ENCODE measurements at places on chromosomes 11 and 22. TPM values are rescaled to one million over a fixed set of nuclear protein-coding genes. Genes with fewer than 3 reads are reported as not detected.

The RFPL3 gene
- not detected for polyA plus RNA-seq

DNA sequence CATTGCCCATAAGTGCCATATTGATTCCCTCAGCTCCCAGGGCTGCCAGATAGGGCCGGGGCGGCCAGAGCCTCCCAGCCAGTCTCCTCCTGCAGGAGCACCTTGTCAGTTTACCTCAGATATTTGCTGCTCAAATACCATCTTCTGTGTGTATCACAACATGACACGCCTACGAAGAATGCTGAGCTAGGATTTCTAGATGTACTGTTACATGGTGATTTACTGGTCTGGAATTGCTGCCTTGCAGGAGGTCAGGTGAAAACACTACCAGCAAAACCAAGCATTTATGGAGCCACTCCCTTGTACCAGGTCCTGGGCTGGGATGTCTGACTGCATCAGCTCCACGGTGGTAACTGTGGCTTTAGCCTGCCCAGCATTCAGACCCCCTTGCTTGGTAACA, 11.8 kb downstream of the MICAL3 start:
- DNase-seq: no peak

DNA sequence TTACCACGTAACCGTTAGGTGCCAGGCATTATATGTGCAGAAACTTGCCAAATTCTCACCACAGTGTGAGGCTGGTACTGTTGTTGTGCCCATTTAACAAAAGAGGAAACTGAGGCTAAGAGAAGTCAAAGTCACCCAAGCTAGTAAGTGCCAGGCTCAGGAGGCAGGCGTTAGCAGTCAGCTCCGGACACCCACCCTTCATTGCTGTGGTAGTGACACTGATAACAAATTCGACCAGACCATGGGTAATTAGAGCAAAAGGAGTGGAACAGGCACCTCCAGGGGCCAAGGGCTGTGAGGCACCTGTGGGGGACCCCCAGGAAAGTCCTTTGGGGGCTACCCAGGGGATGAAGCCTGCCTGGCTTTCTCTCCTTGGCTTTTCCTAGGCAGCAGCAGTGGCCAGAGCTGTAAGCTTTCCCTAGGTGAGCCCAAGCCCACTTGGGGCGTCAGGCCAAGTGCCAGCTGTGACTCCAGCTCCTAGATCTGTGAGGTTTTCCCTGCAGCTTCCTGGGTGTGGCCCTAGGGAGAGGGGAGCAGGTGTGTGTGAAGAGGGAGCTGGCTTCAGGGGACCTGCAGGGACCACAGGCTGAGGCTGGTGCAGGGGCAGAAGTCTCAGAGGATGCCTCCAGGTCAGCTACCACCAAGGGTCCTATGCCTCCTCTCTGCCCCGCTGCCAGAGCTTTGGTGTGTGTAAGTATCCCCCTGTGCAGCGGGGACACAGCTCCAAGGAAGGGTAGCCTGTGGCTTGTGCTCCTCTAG, 19.7 kb upstream of the ALX4 start:
- DNase-seq: no peak

DNA sequence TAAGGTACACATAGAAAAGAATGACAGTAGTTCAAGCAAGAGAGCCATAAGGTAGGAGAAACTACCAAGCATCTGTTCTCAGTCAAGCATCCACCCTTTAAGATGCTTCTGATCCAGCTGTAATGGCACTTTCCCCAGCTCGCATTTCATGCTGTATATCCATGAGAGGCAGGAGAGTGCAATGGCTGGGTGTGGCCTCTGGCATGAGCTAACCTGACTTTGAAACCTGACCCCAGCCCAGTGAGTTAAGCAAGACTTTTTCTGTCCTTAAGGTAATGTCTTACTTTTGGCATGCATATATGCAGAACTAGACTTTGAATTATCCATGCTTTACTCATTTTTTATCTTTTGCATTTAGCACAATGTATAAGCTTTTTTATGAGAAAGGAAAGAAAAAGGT, 79.8 kb upstream of the CNTN5 start:
- no peak for DNase-seq

GRCh38 chr11:13503393-13503792, 7.6 kb upstream of the PTH start:
- no peak for DNase-seq

GRCh38 chr11:77726524-77726923, 88.9 kb upstream of the CLNS1A start:
- DNase-seq: no peak

- peak; percentile 39 for DNase-seq
These were observed 308.7 kb downstream of the DDX10 start for GRCh38 chr11:108973402-108974162.

DNA sequence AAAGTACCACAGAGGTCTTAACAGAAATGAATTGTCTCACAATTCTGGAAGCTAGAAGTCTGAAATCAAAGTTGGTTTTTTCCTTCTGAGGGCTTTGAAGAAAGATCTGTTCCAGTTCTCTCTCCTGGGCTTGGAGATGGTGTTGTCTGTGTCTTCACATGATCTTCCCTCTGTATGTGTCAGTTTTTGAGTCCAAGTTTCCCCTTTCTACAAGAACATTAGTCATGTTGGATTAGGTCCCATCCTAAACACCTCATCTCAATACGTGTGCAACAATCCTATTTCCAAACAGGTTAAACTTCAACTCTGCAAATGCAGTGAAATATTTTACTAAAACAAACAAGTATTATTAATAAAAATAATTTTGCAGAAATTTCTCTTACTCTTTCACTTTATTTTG, 3.1 kb upstream of the PTS start:
- no peak for DNase-seq

DNA sequence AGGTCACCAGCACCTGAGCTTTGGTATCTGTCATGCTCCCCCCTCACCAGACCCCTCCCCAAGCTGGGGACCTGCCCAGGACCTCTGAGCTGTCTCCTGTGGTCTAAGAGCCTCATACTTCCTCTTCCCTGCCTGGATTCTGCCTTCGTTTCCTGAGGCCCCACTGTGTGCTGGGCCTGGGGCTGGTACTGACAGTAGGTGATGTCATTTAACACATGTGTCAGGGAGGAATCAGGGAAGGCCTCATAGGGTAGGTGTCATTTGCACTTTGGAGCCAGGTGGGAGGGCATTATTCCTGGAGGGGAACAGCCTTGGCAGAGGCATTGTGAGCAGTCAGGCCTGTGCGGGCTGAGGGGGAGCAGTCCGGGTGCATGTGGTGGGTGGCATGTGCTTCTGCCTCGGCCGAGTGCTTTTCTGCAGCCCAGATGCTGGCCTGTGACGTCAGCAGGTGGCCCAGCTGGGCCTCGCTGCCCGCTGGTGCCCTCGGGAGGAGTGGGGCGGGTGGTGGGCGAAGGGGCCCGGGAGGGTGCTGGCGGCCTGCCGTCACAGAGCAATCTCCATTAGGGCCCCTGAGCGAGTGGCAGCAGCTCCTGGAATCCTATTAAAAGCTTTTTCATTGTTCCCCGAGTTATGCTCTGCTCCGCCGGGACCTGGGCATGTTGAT, 9.1 kb downstream of the FLRT1 start:
- DNase-seq: no peak

The ACTN3 gene
- polyA plus RNA-seq: 0.11 TPM

The BANF1 gene
- polyA plus RNA-seq: 227 TPM

DNA sequence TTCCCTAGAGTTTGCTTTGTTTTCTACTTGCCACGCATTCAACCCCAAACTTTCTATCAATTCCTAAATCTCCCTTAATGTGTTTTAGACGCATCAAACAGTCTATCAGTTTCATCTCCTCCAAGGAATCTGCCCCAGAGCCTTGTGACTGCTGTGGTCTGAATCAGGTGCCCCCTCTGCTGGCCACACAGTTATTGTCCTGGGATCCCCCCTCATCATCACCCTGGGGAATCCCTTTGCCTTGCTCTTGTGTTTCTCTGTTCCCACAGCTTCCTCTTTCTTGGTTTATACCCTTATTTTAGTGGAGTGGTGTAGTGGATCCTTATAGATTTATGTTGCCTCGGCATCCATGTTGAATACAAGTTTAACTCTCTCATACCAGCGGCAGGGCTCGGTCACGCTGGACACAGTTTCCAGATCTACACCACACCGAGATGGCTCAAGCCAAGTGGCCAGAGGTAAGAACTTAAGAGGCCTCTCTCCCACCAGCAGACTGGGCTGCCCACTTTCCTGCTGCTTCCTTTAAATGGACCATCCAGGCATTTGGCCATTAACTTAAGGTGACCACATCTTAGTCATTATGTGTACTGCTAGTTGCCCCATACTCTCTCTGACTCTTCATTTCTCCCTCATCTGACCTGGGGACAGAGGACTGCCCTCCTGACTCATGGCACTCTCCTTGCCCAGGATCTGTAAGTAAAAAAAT, 8.2 kb downstream of the UPB1 start:
- DNase-seq: no peak

The SEPTIN3 gene
- polyA plus RNA-seq: 0.22 TPM

- DNase-seq: no peak
These were observed 174.2 kb downstream of the ETS1 start for GRCh38 chr11:128412847-128413791.

DNA sequence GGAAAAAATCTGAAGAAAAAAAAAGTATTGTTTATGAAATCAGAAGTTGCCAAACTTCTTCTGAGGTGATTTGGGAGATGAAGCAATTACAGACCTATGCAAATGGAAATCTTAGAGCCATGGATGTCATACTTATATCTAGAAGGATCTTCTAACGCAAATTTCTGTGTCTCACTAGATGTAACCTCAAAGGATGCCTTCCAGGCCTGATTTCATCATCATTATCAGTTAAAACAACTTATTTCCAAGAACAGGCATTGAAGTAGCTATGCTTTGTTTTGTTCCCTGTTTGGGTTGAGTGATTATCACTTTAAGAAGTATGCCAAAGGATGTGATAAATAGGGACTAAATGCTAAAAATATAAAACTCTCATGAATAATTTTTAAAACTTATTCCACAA, 43.9 kb upstream of the ANGPTL5 start:
- DNase-seq: no peak

DNA sequence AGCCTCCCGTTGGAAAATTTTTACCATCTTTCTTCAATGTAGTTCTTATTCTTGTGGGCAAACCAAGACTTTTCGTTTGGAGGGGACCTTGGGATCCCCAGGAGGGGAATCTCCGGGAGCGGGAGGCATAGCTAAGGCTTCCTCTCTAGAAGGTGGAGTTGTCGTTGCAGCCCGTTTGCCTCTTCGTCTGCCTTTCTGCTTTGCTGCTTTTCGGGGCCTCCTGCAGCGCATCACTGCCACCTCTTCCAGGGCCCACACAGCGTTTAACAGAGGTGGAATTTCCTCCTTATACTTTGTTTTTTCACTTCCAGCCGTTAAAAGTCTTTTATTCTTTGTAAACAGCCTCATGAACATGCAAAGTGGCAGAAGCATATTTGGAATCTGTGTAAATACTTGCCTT, 3.5 kb upstream of the IFITM3 start:
- DNase-seq: no peak

DNA sequence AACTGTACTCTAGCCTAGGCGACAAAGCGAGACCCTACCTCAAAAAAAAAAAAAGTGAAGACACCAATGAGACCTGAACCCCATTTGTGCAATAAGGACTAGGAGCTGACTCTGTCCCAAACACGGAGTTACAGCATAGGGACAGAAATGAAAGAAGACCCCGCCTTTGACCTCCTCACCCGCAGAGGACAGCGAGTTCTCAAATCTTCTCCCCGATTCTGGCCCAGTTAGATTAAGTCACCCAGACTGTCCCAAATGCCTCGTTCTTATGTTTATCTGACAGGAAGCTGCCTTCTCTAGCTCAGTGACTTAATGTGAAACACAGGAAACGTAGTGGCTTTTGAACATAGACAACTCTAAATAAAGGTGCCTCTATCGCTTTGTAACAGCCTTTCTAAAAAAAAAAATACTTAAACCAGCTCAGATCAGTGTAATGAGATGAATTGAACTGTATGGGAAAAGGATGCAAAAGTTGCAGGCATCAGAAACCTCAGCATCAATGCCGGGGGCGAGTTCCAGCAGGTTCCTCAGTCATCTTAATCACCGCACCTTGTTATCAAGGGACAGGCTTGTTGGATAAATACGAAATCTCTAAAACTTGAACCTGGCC, 10.6 kb downstream of the MYH9 start:
- DNase-seq: no peak

GRCh38 chr11:60863550-60864521, 3.5 kb upstream of the ZP1 start:
- no peak for DNase-seq

GRCh38 chr11:129223701-129224149, 31.6 kb upstream of the ARHGAP32 start:
- DNase-seq: no peak

- DNase-seq: no peak
These were observed 17.0 kb upstream of the GLYATL1B start for GRCh38 chr11:59069087-59069486.

DNA sequence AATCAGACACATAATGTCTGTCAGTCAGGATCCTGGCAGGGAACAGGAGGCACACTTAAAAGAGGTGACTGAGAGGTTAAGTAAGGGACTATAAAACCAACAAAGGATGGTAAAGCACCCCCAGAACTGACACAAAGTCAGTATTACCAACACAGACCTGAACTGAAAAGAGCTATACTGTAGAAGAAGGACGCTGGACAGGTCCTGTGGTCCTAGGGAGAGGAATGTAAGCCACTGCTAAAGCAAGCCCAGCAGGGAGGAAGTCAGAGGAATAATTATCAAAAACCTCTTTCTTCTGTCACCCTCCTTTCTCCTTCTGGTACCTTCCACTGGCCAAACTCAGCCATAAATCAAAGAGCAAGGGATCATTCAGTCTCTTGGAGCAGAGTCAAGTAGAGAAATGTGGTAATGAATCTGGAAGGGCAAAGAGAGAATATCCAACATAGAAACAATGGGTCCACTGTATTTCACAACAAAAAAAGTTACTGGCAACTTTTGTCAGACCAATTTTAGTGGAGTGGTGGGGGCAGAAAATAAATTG, 33.4 kb upstream of the ANGPTL5 start:
- DNase-seq: no peak

The CLDN5 gene
- polyA plus RNA-seq: 0.05 TPM

The WNT7B gene
- polyA plus RNA-seq: 0.56 TPM

- DNase-seq: no peak
These were observed 320.7 kb downstream of the LARGE1 start for GRCh38 chr22:33599596-33599995.

The MAJIN gene
- polyA plus RNA-seq: not detected

The PRODH gene
- not detected for polyA plus RNA-seq

- no peak for DNase-seq
These were observed 4.6 kb upstream of the CABP7 start for GRCh38 chr22:29715240-29715639.

The LMNTD2 gene
- 0.32 TPM for polyA plus RNA-seq

GRCh38 chr11:119776031-119776636, 47.1 kb upstream of the NECTIN1 start:
- DNase-seq: no peak

The MPEG1 gene
- polyA plus RNA-seq: not detected

The MPPED1 gene
- polyA plus RNA-seq: not detected

The TMX2 gene
- polyA plus RNA-seq: 91.7 TPM

The IL17REL gene
- not detected for polyA plus RNA-seq

The ATXN10 gene
- polyA plus RNA-seq: 491 TPM

The SMIM38 gene
- 0.10 TPM for polyA plus RNA-seq

The FAM180B gene
- not detected for polyA plus RNA-seq

- no peak for DNase-seq
These were observed 91.0 kb downstream of the KCNQ1 start for GRCh38 chr11:2535673-2536439.

The PGGHG gene
- polyA plus RNA-seq: 5.2 TPM

The KRTAP5-10 gene
- not detected for polyA plus RNA-seq

- DNase-seq: no peak
These were observed 12.1 kb downstream of the MMP7 start for GRCh38 chr11:102518296-102519094.

- DNase-seq: no peak
These were observed 47.0 kb downstream of the KCNC1 start for GRCh38 chr11:17781626-17782025.
